NCI-H2171 (cell line): ENCODE measurements at places on chromosomes 11 and 22.

- DNase-seq: no peak
Observed at GRCh38 chr11:76694664-76695063, 24.1 kb upstream of the LRRC32 start.

DNA sequence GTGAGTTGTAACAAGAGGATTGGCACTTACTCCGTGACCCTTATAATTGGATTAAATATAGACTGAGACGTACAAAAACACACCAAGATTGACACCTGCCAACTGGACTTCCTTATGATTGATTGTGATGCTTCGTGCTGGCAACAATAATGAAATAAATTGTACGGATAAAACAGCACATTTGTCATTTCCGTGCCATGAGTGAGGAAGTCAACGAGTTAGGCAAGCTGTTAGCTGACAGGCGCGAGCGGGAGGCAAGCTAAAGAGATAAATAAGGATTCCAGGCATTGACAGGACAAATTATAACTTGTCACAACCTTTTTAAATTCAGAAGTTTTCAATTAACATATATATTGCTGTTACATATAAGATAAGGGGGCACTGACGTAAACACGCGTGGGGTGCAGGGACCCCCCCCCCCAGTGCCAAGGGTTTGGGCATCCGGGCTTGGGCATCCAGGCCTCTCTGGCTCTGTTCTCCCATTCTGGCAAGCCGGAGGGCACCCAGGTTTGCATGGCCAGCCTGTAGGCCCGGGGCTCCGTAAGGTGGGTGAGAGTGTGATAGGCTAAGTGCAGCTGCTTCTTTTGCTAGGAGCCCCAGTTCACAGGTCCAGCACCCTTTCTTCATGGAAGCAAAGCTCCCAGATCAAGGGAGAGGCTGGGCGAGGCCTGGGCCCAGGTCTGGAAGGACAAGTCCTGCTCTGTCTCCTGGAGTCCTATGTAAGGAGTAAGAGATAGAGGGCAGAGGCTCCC lies 11.2 kb upstream of the PAX6 start:
- DNase-seq: no peak

GRCh38 chr22:50399751-50400331 lies 56.7 kb downstream of the PPP6R2 start:
- no peak for DNase-seq

DNA sequence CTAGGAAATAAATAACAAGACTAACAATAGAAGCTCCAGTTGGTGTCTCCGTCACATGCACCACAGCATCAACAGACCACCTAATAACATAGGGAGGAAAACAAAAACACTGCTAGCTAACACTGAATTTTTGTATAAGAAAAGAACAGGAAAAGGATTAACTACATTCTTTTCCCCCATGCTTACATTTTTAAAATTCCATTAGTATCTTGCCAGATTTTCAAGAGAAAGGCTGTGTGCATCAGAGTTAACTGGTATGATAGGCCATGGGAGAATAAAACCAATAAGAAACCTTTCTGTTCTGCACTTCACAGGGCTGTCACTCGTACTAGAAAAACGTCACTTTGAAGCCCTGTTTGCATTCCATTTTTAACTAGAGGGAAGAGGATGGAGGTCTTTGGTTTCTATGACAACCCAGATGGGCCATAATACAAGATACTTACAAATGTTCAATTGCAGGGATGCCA lies 79.0 kb downstream of the LARGE2 start:
- no peak for DNase-seq

DNA sequence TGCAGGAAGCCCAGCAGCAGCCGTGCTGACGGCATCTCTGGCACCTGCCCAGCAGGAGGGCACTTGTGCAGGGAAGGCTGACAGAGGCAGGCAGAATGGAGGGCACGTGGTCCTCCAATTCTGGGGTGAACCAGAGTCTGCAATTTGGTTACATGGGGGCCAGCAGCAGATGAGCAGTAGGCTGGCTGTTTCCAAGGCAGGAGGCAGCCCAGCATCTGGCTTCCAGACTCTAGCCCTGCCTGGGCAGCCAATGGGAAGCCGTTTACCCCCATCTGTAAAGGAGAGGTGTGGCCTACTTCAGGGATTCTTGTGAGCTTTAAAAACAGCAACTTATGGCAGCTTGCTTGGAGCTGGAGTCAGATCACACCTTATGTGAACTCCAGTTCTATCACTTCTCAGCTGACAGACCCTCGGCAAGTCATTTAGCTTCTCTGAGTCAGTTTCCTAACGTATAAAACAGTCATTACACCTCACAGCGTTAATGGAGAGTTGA lies 27.9 kb upstream of the RASL10A start:
- peak; percentile 99 for DNase-seq

DNA sequence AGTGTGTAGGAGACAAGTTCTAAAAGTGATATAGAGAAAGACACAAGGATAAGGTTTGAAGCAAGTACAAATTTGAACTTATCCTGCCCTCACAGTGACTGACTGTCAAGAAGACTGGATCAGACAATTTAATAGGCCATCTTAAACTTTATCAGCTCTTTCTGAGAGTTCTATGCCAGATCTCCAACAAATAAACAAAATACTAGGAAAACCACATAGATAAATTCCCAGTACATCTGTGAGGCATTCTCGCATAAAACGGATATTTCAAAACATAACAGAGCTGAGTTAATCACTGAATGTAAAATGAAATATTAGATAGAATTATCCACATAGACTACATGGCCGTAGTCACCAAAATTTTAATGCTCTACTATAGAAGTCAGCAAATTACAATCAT lies 120.9 kb upstream of the LUZP2 start:
- no peak for DNase-seq
